ENCODE measurements at places on chromosomes 6 and 20.
A peak's percentile ranks its signal among the peaks of the same experiment; 100 is the strongest.

DNA sequence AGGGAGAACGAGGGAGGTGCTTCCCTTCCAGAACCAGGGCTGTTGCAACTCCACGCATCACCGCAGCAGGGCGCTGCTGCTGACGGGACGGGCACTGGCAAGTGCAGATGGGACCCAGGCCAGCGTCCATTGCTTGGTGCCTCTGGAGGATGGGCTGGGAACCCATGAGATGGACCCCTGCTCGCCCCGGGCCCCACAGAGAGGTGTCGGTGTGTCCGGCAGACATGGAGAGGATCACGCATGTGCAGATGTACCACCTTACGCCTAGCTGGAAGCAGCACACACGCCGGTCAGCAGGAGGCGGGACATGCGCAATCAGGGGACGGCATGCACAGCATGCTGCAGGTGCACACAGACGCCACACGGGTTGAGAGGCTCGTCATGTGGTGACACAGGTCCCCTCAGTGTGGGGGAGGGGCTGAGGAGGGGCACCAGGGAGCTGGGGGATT lies 5.7 kb downstream of the CABLES2 start:
- DNase-seq: no peak

DNA sequence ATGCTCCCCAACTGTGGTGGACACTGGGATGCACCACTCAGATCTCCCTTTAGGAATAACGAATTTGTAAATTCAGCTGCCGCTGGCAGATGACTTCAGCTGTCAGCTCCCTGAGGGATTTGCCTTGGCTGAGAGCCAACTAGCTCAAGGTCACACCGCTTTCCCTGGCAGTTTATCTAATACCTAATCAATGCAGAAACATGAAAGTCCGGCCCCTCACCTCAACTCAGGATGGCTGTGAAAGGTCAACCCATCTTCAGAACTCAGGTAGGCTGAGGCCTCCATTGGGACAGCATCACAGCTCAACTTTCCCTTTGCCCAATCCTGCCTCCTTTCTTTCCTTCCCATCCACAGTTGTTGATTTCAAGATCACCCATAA lies 22.8 kb upstream of the SCGN start:
- no peak for DNase-seq

DNA sequence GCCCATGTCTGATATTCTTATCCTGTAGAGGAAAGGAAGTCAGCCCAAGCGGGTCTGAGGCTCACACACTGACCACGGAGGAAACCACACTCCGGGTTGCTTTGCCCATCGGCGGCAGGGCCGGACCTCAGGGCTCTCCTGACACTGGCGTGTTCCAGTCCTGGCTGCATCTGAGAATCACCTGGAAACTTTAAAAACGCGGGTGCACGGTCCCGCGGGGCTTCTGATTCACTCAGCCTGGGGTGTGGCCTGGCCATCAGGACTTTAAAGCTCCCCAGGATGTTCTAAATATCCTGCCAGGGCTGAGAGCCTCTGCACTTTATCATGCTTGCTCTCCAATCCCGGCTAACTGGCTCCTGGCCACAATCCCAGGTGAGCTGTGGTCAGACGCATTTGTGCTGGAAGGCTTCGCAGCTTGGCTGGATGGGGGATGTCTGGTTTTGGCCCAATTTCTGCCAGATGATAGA lies 47.7 kb upstream of the DACT2 start:
- DNase-seq: no peak

DNA sequence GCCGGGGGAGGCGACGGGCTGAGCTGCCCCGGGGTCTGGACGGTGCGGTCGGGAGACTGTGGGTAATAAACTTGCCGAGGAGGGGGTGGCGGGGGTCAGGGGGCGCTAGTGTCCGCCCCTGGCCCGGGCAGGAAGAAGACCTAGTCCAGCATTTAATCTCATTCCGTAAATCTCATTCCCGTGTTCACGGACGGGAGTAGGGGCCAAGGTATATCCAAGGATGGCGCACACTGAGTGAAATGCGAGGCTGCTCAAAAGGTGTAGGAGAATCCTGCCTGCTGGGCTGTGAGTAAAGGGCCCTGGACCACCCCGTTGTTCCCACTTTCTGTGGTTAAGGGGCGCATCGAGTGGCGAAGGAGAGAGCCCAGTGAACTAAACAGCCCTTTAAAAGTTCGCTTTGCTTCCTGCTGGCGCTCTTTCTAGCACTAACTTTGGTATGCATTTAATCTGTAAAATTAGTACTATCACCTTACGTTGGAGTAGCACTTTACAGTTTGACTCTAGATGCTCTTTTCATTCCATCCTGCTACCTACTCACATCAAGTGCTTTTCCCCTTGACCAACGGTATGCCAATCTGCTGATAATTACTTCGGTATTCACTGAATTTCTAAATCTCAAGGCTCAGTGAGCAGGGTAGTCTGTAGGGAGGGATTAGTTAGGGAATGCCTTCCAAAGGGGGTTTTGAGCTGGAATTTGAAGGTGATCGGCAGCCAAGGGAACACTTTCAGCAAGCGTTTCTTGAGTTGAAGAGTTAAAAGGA lies 730 bp downstream of the PARD6B start:
- no peak for DNase-seq

GRCh38 chr20:2332711-2333110 lies 36.9 kb downstream of the TGM3 start:
- DNase-seq: no peak

DNA sequence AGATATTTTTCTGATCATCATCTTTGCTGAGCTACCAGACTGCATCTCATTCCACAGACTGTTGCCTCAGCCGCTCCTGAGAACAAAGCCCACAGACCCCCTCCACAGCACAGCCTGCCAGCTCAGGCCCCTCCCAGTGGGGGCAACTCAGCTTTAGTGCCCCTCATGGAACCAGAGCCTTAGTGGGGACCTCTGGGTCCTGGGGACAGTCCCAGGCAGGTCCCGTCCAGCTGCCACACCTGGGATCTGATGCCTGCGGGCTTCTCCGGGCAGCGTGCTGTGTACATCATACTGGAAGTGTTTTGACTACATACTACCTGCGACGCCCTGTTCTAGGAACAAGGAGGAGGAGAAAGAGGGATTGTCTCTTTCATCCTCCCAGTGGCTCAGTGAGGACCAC lies 38.3 kb upstream of the QKI start:
- DNase-seq: no peak

GRCh38 chr6:3788408-3789017 lies 37.0 kb upstream of the PXDC1 start:
- no peak for DNase-seq

GRCh38 chr20:5020760-5021159 lies 19.4 kb upstream of the SLC23A2 start:
- DNase-seq: no peak

GRCh38 chr6:89021629-89022028 lies 58.2 kb upstream of the RNGTT start:
- DNase-seq: no peak

DNA sequence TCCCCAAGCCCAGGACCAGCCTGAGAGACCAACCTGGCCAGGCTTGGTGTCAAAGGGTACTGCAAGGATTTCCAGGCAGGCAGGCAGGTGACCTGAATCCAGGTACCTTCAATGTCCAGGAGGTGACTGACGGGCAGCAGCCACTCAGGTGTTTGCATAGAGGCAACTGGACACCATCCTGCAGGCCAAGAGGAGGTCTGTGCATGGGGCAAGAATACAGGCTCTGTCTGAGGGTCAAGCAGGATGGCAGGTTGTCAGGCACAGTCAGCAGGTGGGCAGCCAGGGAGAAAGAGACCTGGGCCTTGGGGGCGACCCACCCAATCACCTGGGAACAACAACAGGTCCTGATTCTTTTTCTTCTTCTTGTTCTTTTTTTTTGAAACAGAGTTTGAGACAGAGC lies 159.3 kb upstream of the QKI start:
- no peak for DNase-seq

GRCh38 chr6:75372884-75373283 lies 88.3 kb upstream of the TMEM30A start:
- DNase-seq: no peak

DNA sequence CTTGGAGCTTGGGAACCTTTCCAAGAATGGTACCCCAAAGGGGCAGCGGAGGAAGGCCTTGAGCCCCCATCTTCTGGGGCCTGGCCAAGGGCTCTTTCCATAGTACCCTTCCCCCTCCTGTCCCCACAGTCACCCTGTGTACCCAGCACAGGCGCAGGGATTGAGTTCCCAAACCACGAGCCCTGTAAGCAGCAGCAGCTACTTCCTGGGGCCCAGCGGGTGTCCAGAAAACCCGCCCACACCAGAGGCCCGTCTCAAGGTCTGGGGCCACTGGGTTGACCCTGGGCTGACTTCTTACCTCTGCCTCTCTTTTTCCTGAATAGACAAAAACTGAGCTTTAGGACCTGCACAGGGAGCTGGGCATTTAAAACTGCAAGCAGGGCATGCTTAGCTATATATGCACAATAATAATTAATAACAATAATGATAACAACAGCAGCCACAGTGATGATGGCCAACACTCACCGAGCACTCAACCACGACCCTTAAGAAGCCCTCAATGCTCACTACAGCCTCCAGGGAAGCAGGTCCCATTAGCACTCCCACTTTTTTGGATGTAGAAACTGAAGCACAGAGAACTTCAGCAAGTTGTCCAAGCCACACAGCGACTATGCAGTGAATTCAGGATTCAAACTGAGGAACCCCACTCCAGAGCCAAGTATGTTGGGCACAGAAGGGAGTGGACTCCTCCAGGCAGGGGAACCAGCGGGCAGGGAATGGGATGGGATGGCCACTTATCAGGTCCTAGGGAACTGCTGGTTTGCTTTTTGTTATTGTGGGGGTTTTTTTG lies 14.5 kb downstream of the NOL4L start:
- DNase-seq: peak; percentile 35

DNA sequence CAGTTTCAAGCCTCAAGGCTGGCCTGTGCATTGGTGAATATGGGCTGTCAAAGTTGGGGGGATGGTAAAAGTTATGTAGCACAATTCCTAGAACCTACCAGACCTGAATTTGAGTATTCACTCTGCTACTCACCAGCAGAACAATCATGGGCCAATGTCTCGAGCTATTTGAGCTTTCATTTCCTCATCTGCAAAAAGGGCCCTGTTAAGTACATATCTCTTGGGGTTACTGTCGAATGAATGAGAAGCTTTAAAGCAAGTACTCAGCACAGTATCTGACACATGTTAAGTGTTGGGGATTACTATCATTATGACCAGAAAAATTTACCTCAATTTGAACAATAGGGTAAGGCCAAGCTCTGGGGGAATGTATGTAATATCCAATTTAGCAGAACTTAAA lies 13.5 kb upstream of the ENPP4 start:
- no peak for DNase-seq

DNA sequence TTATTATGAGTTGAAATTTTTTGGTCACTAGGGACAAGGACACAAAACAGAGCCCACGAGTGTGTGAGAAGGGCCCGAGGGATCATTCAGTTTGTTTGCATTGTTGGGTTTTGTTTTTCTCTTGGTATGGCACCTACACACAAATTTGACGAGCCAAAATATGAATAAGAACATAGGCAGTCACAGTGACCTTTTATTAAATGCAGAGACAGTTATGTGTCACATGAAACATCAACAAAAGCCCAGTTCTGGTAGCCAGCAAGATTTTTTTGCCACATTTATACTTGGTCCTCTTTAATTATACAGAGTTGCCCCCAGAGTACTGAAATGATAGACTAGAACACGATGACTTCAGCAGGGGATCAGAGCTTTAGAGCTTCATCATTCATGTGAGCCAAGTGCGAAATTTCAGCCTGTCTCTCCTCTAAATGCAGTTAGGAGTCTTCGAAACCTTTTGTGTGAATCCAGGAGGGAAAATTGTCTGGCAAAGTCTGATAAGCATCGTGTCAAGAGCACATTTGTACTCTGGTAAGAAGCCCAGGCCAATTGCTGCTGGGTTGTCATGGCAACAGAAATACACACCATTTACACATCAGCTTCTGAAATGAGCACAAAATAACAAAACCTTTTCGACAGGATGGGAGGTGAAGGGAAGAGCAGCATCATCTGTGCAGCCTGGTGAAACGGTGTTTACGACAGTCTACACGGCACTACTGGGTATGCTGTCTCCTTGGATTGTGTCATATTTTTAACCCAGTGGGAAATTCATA lies 79.2 kb upstream of the RIPOR2 start:
- DNase-seq: peak; percentile 49

- DNase-seq: peak; percentile 38
Measured at GRCh38 chr6:106997392-106998158, 23.0 kb upstream of the CD24 start.

- DNase-seq: no peak
Measured at GRCh38 chr6:118171852-118172251, 264.8 kb downstream of the SLC35F1 start.

- DNase-seq: peak; percentile 27
Measured at GRCh38 chr6:158938811-158939254, 61.2 kb downstream of the RSPH3 start.

DNA sequence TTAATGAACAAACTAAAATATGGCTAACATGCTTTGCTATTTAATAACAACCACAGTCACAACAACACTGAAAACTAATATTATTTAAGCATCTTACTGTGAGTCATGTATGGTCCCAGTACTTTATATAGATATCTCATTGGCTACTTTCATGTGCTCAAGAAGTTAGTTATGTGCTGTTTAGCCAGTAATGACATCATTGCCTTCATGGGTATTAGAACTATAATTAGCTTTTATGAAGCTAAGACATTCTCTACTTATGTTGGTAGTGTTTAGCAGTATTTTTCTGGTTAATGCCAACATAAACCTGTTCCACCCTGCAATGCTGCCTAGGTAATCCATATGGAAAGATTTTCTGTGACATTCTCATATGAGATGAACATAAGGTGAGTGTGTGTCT lies 56.1 kb downstream of the ADGRG6 start:
- DNase-seq: peak; percentile 35

- no peak for DNase-seq
Measured at GRCh38 chr6:43367245-43367984, 2.0 kb downstream of the ZNF318 start.

DNA sequence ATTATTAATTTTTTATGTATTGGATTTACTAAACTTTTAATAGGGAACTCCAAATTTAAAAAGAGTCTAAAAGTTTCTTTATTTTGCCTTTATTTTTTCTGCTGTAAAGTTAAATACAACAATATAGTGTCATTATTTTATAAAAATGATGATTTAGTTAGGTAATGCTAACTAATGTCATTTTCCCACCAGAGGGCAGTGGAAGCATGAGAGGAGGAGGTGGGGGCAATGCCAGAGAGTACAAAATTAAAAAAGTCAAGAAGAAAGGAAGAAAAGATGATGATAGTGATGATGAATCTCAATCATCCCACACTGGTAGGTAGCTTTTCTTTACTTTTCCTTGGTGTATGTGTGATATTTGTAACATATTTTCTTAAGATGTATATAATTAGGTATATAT lies 20.2 kb upstream of the FHL5 start:
- DNase-seq: peak; percentile 9

- DNase-seq: no peak
Measured at GRCh38 chr6:137693711-137694110, 173.3 kb upstream of the TNFAIP3 start.

GRCh38 chr6:139181236-139181635 lies 46.4 kb downstream of the HECA start:
- no peak for DNase-seq

- no peak for DNase-seq
Measured at GRCh38 chr6:12189150-12189549, 101.0 kb upstream of the EDN1 start.

- no peak for DNase-seq
Measured at GRCh38 chr6:14927398-14927797, 318.5 kb upstream of the JARID2 start.

Data from fibroblast of skin of back (primary cell).